ENCODE measurements at places on chromosomes 4 and X.

GRCh38 chrX:106802388-106803275 is at the start of gene TBC1D8B:
Gene TBC1D8B (plus strand): TSS chrX:106802673. CDS start chrX:106802854, 181 bp downstream.
- DNase-seq = peak; percentile 0

DNA sequence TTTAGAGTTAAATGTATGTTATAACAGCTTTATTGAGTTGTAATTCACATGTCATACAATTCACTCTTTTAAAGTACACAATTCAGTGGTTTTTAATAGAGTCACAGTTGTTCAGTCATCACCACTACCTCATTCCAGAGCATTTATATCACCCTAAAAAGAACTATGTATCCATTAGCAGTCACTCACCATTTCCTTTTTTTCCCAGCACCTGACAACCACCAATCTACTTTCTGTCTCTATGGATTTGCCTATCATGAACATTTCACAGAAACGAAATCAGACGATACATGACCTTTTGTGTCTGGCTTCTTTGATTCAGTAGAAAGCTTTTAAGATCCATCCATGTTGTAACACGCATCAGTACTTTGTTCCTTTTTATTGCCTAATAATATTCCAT is 52.9 kb upstream of the FRAS1 start:
- no peak for DNase-seq

DNA sequence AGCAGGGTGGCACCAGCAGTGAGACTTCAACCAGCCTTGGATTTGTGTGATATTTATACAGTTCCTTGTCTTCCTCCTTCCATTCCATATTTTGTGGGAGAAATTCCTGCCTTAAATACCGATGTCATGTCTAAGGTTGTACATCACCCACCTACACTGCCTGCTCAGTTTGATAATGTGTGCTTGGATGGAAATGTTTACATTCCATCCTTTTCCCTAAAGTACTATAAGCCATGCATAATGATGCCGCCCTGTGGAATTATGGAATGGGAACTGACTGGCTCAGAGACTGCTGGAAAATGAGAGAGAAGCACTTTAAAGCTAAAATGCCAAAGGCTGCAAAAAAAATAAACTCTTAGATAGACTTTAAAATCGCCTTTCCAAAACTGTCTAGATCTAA is 11.3 kb upstream of the GLUD2 start:
- DNase-seq = no peak

- no peak for DNase-seq
These were observed 46.3 kb downstream of the TEX13B start for GRCh38 chrX:107935664-107936433.

GRCh38 chr4:123284168-123284567 is 112.4 kb upstream of the SPRY1 start:
- DNase-seq = no peak

- DNase-seq = no peak
These were observed 2.9 kb downstream of the CLOCK start for GRCh38 chr4:55543858-55544257.

DNA sequence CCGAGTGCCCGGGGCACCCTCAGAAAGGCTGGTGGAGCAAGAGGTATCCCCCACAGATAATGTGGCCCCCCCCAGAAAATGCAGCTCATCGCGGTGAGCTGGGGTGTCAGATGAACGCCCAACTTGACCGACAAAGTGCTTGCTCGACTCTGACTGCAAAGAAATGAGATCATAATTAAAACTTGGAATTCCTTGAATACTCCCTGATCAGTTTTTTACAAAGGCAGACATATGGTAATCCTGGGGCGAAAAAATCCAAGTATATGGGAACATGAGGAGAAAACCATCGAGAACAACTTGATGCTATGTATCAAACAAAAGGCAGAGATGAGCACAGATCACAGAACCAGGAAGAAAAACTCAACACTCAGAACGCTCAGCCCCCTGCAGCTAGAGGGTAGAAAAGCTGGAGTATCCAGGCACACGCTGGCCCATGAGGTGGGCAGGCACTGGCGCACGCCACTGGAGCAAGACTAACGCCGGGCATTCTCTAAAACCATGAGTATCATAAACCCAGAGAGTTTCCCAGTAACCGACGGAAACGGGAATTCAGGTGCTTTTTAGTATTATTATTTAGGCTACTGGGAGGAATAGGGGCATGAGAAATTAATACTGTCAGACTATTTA is 127.3 kb downstream of the AFAP1 start:
- no peak for DNase-seq

GRCh38 chr4:1480720-1481119 is 74.5 kb upstream of the NKX1-1 start:
- no peak for DNase-seq

DNA sequence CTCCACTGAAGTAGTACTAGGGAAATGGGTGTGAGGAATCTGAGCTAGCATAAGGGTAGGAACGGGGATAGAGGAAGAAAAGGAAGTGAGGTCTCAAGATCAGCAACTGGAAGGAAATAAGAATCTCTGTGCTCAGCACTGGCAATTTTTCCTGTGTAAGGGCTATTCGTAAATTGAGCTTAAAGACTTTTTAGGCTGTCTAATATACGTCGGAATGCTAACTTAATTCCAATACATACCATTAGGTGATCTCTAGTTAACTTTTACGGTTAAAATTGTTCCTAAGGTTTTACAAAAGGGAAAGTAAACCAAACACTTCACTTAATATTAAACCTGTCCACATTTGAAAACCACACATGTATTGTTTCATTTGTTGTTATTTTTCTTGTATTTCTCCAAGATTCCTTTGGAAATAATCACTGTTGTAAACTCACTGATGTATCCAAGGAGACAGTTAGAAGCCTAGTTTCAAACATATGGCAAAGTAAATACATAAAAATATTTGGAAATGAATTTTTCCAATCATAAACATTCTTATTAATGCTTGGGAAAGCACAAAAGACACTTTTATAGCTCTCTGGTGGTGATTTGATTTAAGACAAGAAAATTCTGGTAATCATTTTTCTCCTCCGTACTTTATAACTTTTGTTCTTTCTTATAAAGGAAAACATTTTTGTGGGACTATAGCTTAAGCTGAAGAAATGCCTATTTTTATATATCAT is 28.1 kb upstream of the HPGDS start:
- no peak for DNase-seq

- DNase-seq = no peak
These were observed 116.6 kb upstream of the FRMPD4 start for GRCh38 chrX:12021698-12022097.

DNA sequence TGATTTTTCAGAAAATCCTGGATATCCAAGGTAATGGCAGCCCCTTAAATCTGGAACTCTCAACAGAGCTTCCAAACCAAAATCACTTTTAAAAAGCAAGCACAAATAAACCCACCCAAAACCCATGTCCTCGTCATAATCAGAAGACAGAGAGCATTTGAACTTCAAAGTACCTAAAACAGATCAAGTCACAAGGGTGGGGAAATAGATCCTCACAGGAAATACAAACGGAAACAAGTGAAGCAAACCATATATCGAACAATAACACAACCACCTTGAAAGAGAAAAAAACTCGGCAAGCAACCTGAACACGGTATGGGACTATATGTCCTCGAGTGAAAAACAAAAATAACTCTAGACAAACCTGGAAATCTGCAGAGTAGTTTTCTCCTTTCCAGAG is 15.9 kb upstream of the CCNQ start:
- no peak for DNase-seq

DNA sequence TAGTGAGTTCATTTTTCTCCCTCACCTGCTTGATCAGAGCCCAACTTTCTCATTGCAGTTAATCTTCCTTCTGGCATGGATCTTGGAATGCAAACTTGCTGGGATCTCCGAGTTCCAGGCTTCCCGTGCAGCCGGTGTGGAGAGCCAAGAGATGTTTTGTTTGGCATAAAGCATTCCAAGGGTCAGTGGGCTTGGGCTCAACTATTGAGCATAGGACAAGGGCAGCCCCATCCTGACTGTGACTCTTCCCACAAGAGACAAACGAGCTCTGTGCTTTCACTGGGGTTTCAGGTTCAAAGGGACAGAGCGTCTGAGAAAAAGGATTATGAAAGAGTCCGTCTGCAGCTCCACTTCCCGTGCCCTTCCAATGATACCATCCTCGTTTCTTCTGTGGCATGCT is 10.5 kb downstream of the TLR7 start:
- no peak for DNase-seq

DNA sequence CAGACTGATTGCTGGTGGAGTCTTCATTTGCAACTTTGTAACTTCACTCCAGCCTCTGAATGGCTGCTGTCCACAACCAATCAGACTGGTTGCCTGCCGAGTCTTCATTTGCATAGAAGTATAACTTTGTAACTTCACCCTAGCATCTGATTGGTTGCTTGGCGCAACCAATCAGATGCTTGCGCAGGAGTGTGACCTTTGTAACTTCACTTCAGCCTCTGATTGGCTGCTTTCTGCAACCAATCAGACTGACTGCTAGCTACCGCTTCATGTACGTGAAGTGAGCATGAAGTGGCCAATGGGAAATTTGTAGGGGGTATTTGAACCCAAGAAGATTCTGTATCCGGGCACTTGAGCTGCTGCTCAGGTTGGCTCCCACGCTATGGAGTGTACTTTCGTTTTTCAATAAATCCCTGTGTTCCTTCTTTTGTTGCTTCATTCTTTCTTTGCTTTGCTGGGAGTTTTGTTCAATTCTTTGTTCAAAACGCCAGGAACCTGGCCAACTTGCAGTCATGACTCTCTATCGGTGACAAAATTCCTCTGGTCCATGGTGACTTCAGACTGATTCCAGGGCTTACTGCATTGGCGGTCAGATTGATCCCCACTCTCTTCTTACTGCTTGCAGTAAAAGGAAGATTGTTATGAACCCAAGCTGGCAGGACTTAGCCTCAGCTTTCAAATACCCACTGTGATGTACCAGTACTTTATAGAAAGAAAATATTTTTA is 46.4 kb upstream of the FGG start:
- no peak for DNase-seq

DNA sequence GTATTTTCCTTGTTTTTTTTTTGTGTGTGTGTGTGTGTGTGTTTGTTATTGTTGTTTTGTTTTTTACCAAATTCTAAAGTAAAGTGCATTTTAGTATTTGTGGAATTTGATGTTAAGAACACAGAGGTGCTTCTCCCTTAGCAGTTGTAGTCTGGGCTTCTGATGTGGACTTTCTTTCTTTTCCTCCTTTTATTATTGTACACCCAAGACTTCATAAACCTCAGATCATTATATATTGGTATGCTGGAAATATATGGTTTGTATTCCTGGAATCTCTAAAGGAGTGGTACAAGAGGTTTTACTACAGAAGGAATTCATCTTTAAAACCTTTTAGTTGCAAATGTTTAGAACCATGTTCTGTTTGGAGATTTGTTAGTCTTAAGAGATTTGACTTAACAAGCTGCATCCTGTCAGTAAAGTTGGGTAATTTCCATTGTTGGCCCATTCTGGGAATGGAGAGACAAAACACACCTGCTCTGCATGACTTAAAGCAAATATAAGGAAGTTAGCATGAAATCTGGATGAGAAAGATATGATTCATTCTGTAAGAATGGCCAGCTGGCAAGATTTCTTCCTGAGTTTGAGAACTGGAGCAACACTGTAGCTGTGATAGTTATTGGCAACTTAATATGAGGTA is 64.0 kb downstream of the SMAD1 start:
- no peak for DNase-seq

DNA sequence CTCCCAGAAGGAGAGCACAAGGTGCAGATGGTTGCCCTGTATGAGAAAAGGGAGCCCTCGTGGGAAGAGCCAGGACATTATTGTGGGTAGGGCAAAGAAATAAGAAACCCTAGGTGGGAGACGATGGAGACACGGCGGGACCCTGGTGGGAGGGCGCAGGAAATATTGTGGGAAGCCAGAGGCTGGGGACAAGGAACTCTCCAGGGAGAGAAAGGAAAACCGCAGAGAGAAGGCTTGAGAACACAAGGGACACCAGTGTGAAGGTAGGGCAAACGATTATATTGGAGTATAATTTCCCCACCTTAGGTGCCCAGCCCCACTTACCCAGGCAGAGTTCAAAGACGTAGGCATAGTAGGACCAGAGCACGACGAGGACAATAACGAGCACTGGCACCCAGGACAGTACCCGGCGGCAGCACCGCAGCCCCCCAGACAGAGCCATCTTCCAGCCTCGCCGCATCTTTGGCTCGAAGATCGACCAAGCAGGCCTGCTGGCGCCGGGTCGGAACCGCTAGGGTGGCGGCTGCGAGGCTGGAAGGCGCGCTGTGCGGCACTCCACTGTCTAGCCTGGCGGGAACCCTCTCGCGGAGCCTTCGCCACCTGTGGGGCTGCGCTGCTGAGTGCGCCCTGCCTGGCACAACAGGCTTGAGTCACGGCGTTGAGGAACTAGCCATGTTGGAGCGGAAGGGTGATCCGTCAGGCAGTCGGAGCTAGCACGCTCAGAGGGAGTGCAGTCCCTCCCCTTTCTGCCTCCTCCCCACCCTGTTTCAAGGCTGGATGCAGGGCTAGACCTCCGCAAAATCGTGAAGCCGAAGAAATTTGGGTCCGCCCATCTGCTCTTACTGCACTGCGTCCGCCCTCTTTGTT is at the start of gene ZDHHC15:
TSS of gene ZDHHC15 (minus strand) at position 473 of the 867 bp plus-strand sequence. CDS start at position 460, 13 bp downstream.
- peak; percentile 5 for DNase-seq

DNA sequence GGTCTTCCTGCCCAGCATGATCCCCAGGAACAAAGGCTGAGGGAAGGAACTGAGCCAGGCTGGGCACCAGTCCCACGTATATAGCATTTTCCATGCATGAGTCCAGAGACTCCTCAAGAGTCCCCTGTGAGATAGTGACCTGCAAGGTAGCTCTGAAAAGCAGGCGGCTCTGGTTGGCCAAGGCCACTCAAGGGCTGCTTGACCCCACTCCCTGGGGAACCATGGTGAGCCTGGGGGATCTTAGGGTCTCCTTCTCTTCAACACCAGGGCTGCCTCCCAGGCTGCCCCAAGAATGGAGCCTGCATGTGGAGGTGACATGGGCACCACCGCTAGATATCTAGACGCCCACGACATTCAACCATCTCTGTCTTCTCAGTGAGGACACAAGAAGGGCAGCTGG is 79.2 kb downstream of the SLC2A9 start:
- no peak for DNase-seq

DNA sequence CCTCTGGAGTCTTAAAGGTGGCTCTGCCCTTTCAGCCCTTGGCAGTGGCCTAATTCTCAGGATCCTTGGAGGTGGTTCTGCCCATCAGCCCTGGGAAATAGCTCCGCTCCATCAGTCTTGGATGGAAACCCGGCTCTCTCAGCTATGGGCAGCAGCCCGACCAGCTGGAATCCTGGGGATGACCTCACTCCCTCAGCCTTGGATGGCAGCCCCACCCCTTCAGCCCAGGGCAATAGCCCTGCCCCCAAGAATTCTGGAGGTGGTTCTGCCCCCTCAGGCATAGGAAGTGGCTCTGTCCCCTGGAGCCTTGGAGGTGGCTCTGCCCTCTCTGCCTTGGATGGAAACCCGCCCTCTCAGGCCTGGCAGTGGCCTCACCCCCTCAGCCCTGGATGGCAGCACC is 127.7 kb downstream of the RBMX2 start:
- DNase-seq = no peak

- DNase-seq = no peak
These were observed 43.8 kb upstream of the WDR1 start for GRCh38 chr4:10160281-10160856.

GRCh38 chrX:38768079-38768478 is 33.2 kb upstream of the MID1IP1 start:
- DNase-seq = no peak

GRCh38 chr4:106587558-106587957 is 219.0 kb upstream of the GIMD1 start:
- no peak for DNase-seq

- no peak for DNase-seq
These were observed 78.1 kb upstream of the TRIM2 start for GRCh38 chr4:153126137-153126536.
